ENCODE measurements at places on chromosomes 7 and 10.

DNA sequence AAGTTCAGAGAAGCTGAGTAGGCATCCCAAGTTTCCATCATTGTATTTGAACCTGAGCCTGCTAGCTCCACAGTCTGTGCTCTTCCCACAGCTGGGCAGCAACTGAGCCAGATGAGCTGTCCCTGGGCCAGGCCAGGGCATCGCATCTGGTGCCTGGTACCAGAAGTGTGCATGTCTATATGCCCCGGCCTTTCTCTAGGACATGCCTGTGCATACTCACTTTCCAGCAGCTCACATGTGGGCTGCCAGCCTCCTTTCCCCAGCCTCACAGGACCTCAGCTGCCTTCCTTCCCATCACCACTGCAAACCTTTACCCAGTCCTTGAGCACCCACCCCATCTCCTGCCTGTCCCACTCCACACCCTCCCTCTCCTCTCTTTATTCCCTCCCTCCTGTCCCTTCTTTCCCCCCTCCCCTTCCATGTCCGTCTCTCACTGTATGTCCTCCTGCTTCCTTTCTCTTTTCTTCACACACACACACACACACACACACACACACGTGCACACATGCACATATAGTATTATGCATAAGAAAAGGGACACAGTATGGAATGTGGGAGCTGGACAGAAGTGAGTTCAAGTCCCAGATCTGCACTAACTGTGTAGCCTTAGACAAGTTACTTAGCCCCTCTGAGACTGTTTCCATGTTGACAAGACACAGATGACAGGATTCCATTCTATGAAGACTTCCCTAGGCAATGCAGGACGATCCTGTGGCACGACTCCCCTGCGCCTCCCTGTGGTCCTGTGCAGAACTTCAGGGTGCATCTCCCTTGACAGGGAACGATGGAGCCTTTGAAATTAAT, 10.9 kb downstream of the CDHR1 start:
- peak; percentile 8 for DNase-seq

DNA sequence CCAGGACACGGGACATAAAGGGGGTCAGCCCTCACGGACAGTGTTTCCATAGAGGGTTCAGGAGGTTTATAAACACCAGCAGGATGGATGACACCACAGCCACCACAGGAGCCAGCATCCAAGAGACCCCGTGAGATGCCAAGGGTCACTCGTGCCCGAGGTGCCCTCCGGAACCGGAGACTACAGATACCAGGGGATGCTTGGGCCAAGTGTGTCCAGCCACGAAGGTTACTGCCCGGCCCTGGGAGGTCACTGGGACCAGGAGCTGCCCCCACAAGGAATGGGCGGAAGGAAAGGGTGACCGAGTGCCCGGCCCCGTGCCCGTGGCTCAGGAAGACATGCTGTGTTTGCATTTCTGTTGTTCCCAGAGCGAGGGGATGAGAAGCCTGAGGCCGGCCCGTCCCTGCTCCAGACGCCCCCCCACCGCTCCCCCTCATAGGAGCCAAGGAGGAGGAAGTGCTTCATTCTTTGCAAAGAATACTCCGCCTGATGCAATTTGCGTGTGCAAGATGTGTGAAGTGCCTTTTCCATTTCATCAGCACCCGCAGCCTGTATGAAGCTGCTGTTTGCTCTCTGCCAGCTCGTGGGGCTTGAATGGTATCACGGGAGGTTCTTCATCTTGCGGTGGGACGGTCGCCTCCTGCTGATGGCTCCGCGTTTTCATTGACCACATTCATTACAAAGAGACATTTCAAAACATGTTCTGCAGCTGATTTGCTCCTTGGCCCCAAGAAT, 176.4 kb downstream of the ELFN1 start:
- DNase-seq, result no peak

DNA sequence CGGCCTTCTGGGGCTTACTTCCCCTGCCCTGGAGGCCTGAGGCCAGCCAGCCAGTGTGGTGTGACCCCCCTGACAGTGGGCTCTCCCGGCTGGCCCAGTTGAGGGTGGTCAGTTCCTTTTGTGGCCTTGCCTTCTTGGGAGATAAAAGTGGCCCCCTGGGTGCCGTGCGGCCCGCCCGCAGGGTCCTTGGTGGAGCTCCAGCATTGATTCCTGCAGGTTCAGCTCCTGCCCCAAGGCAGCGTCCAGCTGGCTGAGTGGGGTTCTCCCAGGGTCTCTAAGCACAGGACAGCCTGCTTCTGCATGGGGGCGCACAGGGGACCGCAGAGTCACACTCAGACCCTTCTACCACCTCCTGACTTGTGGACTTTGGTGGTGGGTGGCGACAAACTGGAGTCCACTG, 62.1 kb downstream of the CUX1 start:
- no peak for DNase-seq

GRCh38 chr10:43196131-43196980, 58.1 kb downstream of the CSGALNACT2 start:
- no peak for DNase-seq

DNA sequence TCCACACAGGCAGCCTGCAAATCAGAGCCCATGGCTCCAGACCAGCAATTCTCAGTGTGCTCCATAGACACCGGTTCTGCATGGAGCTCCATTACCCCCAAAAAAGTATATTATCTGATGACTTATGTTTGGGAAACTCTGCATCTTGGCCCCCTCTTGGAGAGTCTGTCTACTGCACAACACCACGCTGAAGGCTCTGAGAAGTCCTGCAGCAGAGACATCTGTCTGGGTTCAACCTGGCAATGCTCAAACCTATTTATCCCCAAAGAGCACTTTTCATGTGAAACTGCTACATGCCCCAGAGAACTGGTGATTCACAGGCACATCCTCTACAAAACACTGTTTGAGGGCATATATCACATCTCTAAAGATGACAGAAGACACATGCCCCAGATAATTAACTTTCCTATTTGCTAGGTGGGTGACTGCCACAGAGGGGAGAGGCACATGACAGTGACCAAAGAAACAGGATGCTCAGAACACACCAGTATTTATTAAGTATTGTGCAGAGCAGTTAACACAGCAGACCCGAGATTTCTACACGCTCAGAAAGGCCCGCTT, 83.8 kb downstream of the DLG5 start:
- no peak for DNase-seq

- DNase-seq, result no peak
Observed at GRCh38 chr10:62019685-62020359, 118.3 kb downstream of the ARID5B start.

DNA sequence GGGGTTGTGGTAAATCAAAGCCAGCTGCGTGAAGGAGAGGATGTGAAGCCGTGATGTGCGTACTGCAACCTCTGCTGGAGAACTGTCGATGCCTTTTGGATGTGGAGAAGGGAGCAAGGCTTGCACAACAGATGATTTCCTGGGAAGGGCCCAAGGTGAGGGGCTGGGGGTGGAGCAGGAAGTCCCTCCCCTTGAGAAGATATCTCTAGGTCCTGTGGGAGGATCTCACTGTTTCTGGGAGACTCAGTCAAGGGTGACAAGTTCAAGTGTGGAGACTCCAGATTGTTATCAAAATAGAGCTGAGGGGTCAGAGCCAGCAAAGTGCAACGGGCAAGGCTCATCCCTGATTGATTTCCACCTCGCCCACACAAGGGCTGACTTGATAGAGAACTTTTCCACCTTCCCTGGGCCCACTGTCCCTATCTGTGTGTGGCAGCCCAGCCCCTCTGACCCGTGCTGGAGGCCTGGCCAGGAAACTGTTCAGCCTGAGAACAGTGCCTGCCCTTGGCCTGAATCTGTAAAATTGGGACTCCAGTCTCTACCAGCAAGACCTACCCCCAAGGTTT, 55.0 kb downstream of the COL13A1 start:
- no peak for DNase-seq

GRCh38 chr7:68868978-68869377, 729.3 kb upstream of the AUTS2 start:
- DNase-seq, result no peak

- DNase-seq, result no peak
Observed at GRCh38 chr7:157009778-157010587, 480 bp downstream of the MNX1 start.

GRCh38 chr10:110444004-110444337, 53.7 kb upstream of the DUSP5 start:
- DNase-seq, result no peak

DNA sequence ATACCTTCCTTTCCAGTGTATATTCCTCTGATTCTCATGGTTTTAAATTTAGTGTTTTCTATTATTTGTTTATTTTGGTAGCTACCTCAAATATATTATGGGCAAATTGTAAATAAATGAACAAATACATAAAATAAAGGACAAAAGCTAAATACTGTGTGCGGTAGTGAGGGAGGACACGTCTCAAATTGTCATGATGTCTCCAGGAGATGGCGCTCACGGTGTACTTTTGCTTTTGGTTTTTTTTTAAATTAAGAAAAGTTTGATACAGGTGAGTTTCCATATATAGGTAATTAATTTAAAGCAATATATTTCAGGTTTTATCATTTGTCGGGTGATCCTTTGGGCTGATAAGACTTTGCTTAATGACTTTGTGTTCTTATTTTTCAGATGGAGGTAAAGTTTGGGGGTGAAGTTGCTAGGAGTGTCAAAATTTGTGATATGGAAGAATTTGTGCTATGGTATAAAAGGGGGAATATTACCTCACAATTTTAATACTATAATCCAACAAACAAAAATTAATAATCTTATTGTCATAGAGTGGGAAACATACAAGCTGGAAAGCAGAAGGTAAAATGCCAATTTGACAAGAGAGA, 68.4 kb upstream of the TMEM229A start:
- DNase-seq, result no peak

DNA sequence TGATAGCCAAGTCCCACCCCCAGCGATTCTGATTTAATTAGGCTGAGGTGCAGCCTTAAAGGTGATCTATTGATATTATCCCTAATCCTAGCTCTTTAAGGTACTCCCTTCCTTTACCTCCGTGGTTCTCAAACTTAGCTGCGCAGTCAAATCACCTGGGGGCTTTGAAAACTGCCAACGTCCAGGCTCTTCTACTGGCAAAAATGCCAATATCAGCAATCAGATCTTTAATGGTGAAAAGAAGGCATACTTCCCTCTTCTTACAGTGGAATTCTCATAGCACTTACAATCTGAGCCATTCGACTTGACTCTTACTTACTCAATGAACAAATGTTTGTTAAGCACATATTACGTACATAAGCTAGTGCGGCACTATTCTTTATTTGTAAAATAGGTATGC, 704 bp upstream of the SLC35B4 start:
- no peak for DNase-seq

- no peak for DNase-seq
Observed at GRCh38 chr7:133268355-133268754, 15.5 kb downstream of the EXOC4 start.

All from CMK (cell line).